ENCODE measurements at places on chromosomes 4 and X.

DNA sequence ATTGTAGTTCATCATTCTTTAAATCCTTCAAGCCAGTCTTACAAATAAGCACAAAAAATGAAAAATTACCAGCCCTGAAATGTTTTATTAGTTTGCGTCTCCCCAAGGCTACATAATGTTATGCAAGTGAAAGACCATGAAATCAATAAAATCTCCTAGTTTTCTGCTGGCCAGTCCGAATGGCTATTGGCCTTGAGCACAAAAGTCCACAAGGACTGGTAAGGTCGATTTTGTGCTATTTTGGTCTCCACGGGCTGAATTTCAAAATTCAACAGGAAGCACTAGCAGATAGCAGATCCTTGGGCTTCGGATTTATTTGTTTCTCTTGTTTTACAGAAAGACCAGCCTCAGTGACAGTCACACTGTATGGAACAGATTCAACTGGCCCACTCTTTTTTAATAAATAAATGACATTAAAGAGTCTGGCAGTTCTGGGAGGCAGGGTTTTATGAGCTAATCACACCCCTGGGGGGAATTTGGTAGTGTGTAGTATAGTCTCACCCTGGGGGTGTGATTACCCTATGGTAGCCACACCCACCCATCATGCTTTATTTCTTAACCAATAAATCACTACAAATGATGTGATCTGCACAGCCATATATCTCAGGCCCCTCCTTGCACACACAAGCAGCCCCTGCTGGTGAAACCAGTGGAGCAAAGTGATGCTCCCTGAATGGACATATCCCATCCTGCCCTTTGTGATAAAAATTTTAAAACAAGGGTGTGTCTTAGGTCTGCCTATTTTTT lies 51.1 kb upstream of the TMEM33 start:
- DNase-seq = no peak

DNA sequence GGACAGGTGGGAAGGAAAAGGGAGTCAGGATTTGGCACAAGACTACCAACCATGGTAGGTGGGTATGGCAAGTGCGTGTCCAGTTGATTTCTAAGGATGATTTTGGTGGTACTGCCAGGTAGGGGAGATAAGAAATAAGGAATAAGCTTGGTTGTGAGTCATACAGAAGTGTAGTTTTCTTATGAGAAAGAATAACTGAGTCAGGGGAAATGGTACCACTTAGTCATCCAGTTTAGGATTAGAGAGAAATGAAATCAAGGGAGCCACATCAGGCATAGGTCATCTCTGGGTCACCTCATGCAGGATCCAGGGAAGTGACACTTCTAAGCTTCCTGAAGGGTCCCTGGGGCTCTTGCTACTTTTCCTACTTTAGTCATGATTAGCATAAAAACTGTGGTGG lies 107.1 kb upstream of the C1GALT1C1 start:
- no peak for DNase-seq

DNA sequence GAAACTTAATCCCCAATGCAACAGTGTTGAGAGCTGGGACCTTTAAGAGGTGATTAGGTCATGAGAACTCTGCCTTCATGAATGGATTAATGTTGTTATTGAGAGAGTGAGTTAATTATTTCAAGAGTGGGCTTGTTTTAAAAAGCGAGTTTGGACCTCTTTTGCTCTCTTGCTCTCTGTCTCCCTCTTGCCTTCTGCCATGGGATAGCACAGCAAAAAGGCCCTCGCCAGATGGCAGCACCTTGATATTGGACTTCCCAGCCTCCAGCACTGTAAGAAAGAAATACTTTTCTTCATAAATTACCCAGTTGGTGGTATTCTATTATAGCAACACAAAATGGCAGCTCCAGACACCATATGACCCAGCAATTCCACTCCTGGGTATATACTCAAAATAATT lies 7.0 kb upstream of the ATP6AP2 start:
- DNase-seq = no peak

DNA sequence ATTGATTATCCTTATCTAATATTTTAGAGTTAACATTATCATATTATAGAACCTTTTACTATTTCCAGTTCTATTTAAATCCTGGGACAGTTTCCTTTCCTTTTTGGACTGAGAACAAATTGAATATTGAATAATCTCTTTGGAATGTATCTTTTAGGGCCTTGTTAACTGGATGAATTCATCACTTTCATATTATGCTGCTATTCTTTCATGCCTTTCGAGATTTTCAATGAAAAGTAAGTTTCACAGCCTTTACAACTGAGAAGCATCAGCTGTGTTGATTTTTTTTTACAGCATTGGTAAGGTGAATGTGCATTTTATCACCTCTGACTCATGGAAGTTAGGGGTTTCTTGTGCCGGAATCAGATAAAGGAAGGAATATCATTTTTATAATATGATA lies 39.6 kb downstream of the PDLIM5 start:
- no peak for DNase-seq

GRCh38 chr4:16897991-16898827 lies at the start of gene LDB2:
LDB2 (minus strand) TSS chr4:16898645.
- DNase-seq = no peak

DNA sequence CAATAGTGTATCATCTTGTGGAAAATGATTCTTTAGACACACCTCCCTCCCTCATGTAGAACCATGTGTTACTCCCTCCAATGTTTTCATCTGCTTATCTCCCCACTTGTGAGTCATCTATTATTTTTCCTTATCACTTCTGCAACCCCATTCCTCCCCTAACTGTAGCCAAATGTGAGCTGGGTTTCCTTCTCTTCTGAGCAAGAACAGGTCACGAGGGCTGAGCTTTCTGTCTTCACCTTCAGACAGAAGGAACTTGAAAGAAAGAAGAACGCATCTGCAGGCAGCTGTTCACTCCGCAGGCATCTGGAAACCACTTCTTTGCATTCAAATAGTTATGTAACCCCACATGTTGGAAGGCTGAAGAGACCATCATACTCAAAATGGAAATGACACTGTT lies 1.8 kb downstream of the PPP1R2C start:
- no peak for DNase-seq

- DNase-seq = no peak
These were observed 11.3 kb downstream of the EIF1AX start for GRCh38 chrX:20130357-20130756.

- no peak for DNase-seq
These were observed 261.8 kb downstream of the DCTD start for GRCh38 chr4:182655340-182655739.

GRCh38 chr4:80295826-80296225 lies 29.4 kb downstream of the FGF5 start:
- DNase-seq = no peak

DNA sequence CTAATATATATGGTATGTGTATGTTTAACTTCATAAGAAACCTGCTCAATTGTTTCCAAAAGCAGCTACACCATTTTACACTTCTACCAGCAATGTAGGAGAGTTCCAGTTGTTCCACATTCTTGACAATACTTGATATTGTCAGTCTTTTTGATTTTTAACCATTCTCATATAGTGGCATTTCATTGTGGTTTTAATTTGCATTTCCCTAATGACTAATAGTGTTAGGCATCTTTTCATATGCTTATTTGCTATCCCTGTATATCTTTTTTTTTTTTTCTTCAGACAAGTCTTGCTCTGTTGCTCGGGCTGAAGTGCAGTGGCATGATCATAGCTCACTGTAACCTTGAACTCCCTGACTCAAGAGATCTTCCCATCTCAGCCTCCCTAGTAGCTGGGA lies 58.2 kb upstream of the TRIM2 start:
- DNase-seq = no peak

- no peak for DNase-seq
These were observed 15.8 kb downstream of the TBC1D9 start for GRCh38 chr4:140740422-140740821.

DNA sequence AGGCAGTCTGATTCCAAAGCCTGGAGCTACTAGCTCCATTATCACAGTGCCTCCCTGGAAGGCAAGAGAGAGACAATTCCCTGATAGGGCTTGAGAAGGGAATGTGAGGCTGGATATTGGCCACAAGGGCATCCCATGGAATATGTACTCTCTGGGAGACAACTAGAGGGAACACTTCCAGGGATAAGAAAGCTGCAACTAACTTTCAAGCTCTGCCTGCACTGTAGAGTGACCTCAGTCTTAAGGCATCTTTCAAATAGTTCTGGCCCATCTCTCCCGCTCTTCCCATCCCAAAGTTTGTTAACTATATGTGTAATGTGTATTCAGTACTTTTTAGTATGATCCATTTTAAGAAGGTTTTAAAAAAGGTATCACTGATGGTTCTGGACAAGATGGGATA lies 13.1 kb upstream of the RNF212 start:
- no peak for DNase-seq

DNA sequence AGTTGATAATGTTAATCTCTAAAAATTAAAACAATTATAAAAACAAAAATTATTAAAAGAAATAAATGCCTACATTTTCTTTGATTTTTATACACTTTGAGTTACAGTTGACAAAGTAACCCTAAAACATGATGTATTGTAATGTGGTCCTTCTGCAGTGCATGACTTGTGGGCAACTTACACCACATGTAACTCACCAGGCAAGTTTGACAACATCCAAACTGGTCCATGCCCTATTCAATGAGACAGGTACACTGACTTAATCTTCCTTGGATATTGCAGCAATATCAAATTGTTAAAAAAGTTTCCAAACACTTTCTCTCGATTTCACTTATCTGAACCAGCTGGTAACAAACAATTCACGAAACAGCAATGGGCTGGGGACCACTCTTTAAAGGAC lies 81.5 kb downstream of the FTHL17 start:
- DNase-seq = no peak

GRCh38 chr4:88106205-88106604 lies 52.2 kb downstream of the ABCG2 start:
- no peak for DNase-seq

GRCh38 chr4:140571620-140572019 lies 2.9 kb upstream of the UCP1 start:
- no peak for DNase-seq

- DNase-seq = no peak
These were observed 117.7 kb upstream of the NEIL3 start for GRCh38 chr4:177191991-177192390.

DNA sequence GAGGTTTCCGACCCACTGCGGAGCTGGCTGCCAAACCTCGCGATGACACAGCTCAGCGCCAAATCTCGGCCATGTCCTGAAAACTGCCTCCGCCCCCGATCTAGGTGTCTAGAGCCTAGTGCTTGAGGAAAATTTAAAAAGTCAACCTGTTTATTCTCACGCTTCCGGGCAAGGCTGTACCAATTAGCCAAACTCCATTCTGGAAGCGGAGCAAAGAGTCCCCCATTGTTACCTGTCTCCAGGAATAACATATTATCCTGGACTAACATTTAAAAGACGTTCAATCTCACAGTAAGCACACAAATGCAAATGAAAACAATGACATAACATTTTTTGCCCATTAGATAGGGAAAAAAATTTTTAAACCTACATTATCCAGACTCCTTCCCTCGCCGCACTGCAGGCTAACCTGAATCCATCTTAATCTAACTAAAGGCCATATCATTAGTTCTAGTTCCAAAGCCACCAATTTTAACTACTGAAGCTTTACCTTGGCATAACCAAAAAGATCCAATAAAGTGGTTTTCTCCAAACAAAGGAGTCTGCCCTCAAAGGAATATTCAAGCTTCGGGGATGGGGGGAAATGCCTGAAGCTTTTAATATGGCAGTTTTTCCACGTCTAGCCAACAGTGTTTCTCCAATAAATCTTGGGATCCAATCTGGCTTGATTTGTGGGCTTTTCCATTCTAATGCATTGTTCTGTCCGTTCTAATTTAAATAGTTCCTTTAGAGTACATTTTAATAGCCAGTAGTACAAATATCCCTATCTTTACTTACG lies 1.9 kb downstream of the HUWE1 start:
- peak; percentile 58 for DNase-seq

GRCh38 chr4:73902817-73903547 lies 33.8 kb downstream of the CXCL1 start:
- DNase-seq = no peak

- no peak for DNase-seq
These were observed 26.7 kb downstream of the HDX start for GRCh38 chrX:84475596-84475995.

- DNase-seq = no peak
These were observed 57.1 kb downstream of the COMMD8 start for GRCh38 chr4:47406408-47406807.

DNA sequence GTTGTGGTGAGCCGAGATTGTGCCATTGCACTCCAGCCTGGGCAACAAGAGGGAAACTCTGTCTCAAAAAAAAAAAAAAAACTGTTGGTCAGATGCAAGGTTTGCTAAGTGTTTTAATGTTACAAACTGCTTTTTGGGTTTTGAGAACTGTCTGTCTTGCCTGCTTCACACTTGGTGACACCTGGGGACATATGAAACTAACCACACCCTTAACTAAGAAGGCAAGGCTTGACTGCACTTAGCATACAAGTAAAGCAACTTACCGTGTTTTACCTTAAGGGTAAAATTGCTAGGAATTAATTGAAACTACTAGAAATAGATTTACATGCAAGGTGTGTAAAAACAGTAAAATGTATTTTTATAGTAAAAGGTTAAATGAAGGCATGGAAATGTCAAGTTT lies 180.4 kb downstream of the OR13H1 start:
- no peak for DNase-seq

GRCh38 chr4:159150821-159151390 lies 48.0 kb downstream of the RAPGEF2 start:
- no peak for DNase-seq

GRCh38 chr4:174746710-174747109 lies 82.3 kb downstream of the GLRA3 start:
- DNase-seq = no peak

GRCh38 chr4:37742149-37742548 lies 56.0 kb upstream of the RELL1 start:
- DNase-seq = no peak

DNA sequence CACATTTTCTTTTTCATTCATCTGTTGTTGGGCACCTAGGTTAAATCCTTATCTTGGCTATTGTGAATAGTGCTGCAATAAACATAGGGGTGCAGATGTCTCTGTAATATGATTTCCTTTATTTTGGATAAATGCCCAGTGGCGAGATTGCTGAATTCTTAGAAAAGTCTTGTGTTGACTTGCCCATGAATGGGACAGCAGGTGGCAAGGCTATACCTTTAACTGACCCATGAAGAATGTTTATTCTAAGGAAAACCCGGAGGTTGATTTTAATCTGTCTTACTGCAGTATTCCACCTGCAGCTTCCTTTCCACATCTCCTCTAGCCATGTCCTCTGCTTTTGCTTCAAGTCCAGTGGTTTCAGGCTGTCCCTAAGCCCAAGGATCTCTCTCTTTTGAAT lies 220.6 kb downstream of the SNCA start:
- DNase-seq = no peak

DNA sequence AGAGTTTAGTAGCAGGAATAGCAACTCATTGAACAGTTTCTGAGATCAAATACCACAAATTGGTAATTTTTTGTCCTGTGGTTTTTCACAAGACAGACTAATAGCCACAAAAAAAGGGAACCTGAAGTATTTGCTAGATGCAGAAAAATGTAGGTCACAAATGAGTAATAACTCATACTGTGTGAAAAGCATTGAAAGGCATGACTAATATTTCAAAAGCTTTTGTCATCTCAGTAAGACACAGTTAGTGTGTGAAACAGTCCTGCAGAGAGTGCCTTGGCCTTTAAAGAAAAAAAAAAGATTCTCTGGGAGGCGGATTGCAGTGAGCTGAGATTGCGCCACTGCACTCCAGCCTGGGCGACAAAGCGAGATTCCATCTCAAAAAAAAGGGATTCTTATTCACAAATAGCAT lies 31.4 kb upstream of the SLC25A31 start:
- DNase-seq = no peak

- DNase-seq = no peak
These were observed 1.6 kb downstream of the SCD5 start for GRCh38 chr4:82797040-82797404.

All from stimulated activated CD4-positive, alpha-beta T cell treated with anti-CD3 and anti-CD28 coated beads, Interleukin-1b, Interleukin-23, amount 100 ng/mL, for 1 hour (primary cell).